ENCODE measurements at places on chromosomes 3 and 15.

DNA sequence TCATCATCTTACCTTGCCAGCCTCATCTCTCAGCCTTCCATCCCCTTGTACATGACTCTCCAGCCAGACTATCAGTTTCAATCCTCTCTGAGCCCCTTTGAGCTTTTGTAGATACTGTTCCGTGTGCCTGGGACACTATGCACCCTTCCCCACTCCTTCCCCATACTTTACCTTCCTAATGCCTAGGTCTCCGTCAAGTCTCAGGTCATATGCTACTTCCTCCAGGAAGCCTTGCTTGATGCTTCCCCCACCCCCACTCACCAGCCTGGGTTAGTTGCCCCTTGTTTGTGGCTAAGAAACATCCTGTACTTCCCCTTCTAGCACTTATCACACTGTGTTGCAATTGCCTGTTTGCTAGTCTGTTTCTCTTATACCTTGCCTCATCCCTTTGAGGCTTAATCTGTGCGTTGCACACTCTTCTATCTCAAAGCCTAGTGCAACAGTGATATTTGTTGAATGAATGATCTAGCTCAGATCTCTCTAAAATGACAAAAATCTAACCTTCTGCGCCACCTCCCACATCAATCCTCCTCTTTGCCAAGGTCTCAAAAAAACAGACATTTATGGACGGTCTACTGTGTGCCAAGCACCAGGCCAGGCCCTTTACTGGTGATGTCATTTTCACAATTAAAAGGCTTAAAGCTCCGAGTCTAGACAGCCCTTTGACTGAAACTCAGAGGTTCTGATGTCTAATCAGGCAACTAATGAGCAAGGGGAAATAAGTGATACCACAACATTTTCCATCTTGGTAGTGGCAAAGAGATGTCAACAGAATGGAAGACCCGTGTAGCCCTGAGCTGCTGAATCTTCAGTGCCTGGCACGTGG, 6.5 kb upstream of the USP3 start:
- DNase-seq = no peak

DNA sequence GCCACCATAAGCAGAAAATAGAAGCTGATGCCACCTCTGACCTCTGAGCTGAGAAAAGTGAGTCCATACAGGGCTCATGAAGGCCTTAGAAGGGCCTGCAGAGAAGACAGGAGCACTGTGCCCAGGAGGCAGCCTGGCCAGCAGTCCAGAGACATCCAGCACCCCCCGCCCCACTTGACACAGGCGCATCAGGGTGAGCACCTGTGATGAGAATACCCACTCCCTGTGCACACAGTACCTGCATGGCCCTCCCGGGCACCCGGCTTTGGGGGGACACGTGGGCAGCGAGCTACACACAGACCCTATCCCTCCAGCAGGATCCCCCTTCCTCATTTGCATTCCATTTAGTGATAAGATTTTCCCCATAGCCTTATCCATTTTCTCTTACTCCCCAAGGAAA, 63.6 kb upstream of the NSMCE3 start:
- DNase-seq = no peak

- no peak for DNase-seq
Observed at GRCh38 chr15:20348291-20348899, 193.2 kb downstream of the GOLGA6L6 start.

- no peak for DNase-seq
Observed at GRCh38 chr3:71408903-71409302, 174.6 kb downstream of the FOXP1 start.

GRCh38 chr3:54577313-54577712, 350.5 kb downstream of the LRTM1 start:
- DNase-seq = no peak

- no peak for DNase-seq
Observed at GRCh38 chr3:70546679-70547078, 234.2 kb upstream of the MDFIC2 start.

DNA sequence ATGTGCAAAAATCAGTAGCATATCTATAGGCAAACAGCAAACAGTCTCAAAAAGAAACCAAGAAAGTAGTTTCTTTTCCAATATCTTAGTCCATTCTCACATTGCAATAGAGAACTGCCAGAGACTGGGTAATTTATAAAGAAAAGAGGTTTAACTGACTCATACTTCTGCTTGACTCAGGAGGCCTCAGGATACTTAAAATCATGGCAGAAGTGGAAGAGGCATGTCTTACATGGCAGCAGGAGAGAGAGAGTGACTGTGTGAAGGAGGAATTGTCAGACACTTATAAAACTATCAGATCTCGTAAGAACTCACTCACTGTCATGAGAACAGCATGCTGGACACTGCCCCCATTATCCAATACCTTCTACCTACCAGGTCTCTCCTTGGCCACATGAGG, 327.9 kb upstream of the EPHA3 start:
- no peak for DNase-seq

- no peak for DNase-seq
Observed at GRCh38 chr15:73982222-73982962, 9.7 kb downstream of the STOML1 start.
